T-helper 2 cell treated with Interferon-gamma antibody and Interleukin-4, amounts not matched to agents 5 μg/mL and 100 μg/mL, for 36 hours (primary cell): ENCODE measurements at places on chromosomes 12 and 14.

GRCh38 chr12:39127401-39127800, 222.0 kb upstream of the CPNE8 start:
- DNase-seq, result no peak

DNA sequence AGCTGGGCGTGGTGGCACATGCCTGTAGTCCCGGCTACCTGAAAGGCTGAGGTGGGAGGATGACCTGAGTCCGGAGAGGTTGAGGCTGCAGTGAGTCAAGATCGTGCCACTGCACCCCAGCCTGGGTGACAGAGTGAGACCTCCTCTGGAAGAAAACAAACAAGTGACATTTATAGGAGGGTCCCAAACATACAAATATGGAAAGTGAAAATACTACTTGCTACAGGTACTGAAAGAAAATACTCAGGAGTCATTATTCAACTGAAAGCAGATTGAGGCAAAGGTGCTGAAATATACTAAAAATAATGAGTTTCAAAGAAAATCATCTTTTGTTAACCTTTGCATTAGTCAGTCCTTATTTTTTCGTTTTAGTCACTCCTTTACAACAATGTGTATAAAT, 53.5 kb downstream of the ETV6 start:
- no peak for DNase-seq

DNA sequence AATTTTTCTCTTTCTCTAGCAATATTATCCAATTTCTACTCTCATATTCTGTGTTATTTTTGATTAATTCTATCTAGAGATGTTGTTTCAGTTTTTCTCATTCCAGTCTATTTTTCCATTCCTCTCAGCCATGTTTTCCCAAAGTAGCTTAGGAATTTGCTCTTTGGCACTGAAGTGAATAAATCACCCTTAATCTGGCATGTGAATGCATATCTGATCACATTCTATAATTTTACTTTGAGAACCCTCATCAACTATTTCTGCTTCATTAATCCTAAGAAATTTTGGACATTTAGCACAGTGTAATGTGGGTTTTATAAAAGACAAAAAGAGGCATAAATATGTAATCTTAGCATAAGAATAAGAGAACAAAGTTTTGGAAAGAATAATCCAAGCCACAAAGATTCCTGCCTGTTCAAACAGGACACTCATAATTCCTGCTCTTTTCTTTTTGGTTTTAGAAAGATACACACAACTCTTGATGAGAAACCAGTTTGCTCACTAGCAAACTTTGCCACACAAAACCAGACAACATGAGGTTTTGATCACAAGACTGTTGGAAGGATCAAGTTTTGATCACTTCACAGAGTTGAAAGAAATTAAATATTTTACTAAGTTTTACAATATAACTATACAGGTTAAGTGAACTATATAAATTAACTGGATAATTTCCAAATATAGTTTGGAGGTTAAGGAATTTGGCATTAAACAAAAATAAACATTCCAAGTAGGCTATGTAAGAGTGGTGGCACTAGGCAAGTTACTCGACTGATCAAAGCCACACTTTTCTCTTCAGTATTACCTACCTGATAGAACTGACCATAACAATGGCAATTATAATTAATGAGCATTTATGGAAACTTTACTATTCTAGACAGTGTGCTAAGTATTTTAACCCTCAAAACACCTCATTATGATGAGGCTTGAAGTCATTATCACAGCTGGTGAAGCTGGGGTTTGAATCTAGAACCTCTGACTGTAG, 226.6 kb upstream of the TMTC1 start:
- no peak for DNase-seq

- no peak for DNase-seq
Measured at GRCh38 chr12:694734-695503, 31.7 kb upstream of the NINJ2 start.

DNA sequence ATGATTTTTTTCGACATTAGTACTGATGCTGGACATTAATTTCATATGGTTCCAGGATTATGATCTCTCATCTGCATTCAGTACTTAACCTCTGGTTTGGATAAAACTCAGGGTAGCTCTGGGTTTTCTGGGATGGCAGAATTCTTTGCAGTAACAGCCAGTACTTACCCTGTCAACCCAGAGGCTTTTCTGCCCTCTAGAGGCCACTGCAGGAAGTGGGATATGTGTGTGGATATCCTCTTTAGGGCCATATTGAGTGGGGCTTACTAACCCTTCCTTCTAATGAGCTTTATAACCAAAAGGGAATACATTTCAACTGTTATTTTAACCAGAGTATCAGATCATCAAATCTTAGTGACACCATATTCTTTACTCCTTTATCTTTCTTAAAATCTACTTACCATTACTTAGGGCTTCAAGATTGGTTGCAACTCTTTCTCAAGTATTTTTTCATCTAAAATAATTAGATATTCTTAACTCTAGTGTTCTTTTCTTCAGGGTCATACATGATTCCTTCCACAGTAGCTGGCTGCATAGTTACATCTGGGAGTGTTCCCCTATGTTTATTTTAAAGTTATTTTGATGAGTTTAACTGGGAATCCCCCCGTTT, 488.0 kb upstream of the STXBP6 start:
- DNase-seq, result no peak

GRCh38 chr14:96160913-96161310, 43.7 kb upstream of the BDKRB2 start:
- no peak for DNase-seq

DNA sequence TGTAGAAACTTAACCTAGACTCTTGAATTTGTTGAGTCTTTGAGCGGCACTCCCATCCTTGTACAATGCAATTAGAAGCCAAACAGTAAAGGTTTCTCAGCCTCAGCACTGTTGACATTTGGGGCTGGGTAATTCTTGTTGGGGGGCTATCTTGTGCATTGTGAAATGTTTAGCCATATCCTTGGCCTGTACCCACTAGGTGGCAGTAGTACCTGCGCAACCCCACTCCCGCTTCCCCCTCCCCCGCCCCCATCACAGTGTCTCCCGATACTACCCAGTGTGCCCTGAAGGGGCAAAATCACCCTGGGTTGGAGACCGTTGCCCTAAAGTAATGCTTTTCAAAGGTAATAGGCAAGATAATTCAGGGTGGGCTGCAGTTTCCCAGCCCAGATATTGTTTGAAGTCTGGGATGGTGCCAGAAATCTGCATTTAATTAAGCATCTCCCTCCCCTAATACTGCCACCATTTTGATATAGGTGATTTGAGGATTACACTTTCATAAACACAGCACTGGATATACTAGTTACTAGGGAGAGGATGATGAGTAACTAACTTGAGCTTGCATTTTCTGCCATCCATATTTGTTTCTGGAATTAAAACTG, 1.8 kb downstream of the COX6A1 start:
- DNase-seq, result peak; percentile 54

- DNase-seq, result no peak
Measured at GRCh38 chr12:52956987-52957386, 8.1 kb downstream of the KRT18 start.

DNA sequence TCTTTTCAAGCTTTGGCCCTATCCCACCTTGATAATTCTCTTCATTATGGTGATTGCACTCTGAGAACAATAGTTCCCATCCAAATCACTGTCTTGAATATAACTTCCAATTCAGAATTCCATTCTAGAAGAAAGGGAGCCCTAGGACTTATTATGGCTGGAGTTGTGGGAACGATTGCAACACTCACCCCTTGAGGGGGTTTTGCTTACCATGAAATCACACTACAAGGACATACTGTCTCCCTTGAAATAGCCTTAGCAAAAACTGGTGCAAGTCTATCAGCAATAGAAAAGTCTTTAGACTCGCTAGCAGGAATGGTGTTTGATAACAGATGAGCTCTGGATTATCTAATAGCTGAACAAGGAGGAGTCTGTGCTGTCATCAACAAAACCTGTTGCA, 31.4 kb upstream of the OXA1L start:
- DNase-seq, result no peak

DNA sequence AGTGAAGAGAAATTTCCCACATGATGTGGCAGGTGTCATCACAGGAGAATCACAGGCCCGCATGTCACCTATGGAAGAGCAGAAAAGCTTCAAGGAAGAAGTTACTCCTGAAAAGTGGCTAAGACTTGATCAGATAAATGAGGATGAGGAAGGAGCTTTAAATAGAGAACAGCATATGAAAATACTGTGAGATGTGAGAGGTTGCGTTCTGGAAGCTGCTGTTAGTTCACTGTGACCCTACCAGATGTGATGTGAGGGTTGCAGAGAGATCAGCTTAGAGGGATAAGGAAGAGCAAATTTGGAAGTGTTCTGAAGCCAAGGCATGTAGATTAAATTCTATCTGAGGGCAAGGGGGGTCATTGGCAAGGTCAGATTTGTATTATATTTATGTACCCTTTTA, 17.1 kb downstream of the ERP27 start:
- DNase-seq, result no peak

- no peak for DNase-seq
Measured at GRCh38 chr14:51293912-51294389, 53.9 kb downstream of the TMX1 start.
